ENCODE measurements at places on chromosomes 7 and 10.

- DNase-seq = peak; percentile 71
Observed at GRCh38 chr10:69335063-69335587, 56.8 kb downstream of the HK1 start.

GRCh38 chr10:21702633-21703111 is 168.6 kb downstream of the MLLT10 start:
- DNase-seq = no peak

DNA sequence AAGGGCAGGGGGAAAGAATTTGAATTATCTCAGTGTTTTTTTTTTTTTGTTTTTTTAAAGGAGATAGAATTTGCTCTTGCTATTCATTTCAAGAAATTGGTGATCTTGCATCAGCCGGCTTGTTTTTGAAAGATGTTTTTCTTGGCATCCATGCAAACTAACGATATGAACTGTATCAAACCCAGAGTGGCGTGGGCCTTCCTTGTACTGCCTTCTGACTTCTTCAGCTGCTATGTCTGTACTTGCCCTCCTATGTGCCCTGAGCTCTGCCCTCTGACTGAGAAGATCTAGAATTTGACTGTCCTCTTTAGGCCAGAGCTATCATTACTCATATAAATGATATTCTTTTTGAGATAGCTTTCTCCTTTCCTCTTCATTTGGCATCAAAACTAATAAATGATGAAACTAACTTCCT is 183.1 kb downstream of the EXOC4 start:
- DNase-seq = no peak

GRCh38 chr7:33666531-33666930 is 238.8 kb upstream of the BMPER start:
- no peak for DNase-seq

DNA sequence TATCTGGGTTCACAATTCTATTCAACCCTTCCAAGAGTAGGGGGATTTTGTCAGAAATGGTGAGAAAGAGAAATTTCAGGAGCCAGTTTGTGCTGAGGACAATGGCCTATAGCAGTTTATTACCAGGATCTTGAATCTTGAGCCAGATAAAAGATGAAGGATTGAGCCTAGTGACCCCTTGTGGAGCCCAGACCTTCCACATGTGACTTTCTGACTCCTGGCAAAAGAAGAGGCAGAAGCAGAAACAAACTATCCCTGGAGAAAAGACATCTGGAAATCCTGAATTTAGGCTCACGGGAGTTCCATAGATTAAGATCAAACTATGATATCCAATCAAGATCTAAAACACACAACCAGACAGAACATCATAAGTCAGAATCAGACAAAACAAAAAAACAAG is 60.9 kb upstream of the CHRM2 start:
- DNase-seq = no peak

DNA sequence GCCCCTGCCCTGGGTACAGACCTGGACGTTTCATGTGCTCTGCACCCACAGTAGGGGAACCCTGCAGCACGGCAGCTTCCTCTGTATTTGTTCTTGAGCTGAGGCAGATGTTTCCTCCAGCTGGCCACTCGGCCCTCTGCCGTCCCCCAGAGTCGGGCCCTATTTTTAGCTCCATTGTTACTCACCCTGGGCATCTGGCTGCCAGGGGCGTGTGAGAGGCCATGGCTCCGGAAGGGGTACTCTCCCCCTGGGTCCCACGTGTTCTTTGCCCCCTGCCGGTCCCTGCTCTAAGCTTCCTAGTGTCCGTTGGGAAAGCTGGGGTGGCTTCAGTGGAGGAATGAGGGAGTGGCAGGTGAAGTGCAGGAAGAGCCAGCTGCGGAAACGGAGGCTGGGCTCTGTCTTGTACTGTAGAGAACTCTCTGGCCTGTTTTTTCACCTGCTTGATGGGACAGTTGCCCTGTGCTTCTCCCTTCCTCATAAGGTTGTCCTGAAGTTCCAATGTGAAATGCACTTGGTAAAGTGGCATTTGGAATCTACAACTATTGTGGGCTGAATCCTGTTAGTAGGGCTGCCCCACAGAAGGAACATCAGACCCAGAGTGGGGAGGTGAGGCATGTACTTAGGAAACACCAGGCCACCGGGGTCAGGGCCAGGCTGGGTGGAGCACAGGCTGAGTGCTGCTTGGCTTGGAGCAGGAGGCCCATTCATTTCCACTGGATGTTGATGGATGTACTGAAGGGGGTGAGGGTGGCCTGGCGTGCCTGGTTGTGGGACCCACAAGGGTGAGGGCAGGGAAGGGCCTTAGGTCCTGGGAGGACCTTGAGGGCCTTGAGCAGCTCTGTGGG is 30.6 kb downstream of the PALD1 start:
- no peak for DNase-seq

- peak; percentile 88 for DNase-seq
Observed at GRCh38 chr10:43304687-43305333, 37.9 kb upstream of the RASGEF1A start.

DNA sequence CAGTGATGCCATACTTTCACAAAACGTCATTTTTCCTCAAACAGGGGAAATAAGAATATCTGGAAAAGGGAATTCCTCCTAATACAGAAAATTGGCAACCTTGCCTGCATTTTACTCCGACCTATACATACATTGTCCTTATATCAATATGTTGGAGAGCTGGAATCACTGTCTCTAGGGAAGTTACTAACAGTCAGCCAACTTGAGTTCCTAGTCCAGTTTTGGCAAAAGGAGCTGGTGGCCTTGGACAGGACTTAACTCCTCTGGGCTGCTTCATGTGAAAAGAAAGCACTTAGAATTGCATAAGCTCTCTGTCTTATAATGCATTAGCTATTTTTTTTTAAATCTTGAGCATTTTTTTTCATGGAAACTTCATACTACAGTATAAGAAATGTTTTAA is 174.2 kb upstream of the HGF start:
- no peak for DNase-seq

DNA sequence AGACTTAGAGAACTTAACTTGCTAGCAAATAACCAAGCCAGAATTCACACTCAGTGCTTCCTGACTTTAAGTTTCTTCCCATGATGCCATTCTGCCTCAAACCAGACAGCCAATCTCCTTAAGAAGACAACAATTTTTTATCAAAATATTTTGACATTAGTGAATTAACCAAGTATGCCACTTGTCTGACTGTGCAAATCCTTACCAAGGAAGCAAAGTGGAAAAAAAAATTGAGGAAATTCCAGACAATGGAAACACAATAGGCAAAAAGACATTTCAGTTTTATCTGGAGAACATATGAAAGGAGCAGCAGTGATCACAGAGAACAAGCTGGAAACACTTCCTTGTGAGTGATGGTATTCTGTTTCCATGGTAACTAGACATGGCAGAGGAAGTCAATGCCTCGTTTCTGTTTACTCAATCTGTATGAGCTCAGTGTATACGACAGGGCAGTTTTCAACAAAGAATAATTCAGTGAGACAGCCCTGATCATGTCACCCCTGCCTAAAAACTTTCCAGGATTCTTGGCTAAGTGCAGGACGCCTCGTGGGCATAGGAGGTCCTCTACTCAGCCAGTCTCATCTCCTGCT is 114.2 kb downstream of the DYNC1I1 start:
- DNase-seq = no peak

DNA sequence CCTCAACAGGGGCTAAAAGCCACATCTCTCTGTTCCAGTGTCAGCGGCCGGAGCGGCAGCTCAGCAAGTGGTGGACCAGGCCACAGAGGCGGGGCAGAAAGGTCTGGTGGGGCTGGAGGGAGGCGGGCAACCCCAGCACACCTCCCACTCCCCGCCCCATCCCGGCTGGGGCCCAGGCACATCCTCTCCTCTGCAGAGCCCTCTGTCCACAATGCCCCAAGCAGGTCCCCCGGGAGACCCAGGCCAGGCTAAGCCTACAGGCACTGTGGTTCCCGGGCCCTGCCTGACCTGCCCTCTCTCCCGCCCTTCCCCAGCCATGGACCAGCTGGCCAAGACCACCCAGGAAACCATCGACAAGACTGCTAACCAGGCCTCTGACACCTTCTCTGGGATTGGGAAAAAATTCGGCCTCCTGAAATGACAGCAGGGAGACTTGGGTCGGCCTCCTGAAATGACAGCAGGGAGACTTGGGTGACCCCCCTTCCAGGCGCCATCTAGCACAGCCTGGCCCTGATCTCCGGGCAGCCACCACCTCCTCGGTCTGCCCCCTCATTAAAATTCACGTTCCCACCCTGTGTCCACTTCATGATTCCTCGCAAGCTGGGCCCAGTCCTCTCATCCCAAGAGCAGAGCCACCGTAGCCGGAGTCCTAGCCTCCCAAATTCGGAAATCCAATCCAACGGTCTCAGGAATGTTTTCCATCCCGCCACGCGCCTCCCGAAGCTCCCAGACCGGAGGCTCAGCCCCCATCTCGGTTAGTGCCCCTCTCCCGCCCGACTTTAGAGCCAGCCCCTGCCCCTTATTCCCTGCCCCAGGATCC is 2.1 kb downstream of the ADIRF start:
- no peak for DNase-seq

- no peak for DNase-seq
Observed at GRCh38 chr10:95976362-95977229, 66.8 kb upstream of the CCNJ start.

GRCh38 chr7:45985902-45986301 is 64.8 kb upstream of the IGFBP3 start:
- DNase-seq = no peak

- no peak for DNase-seq
Observed at GRCh38 chr7:124857672-124858235, 71.9 kb downstream of the POT1 start.

DNA sequence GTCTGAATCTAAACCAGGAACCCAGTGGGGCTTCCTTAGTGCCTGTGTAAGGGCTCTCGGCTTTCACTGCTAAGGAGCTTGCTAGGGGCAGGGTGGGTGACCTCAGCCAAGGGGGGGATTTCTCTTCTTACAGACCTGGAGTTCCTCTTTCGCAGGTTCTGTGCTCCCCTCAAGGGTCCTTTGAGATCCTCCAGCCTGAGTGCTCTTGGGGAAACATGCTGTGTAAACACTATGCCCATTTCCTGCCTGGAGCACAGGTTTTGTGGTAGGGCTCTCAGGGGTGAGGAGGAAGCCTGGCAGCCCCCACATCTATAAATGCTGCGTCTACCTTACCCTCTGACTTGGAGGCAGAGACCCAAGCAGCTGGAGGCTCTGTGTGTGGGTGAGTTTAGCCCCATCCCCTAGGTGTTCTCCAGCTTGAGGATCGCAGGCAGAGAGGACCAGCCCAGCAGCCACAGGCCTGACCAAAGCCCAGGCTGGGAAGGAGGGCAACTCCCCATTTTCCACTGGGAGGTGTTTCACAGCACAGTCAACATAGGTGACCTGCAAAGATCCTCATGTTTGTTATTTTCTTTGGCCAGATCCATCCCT is at the start of gene SFTPA1:
Gene SFTPA1 (plus strand): TSS at position 339 of the 591 bp plus-strand sequence. CDS start 887 bp downstream, outside the sequence.
- no peak for DNase-seq

GRCh38 chr7:32539919-32540531 is 44.7 kb downstream of the AVL9 start:
- DNase-seq = no peak

GRCh38 chr10:131870411-131870810 is 30.4 kb upstream of the PPP2R2D start:
- DNase-seq = no peak

- no peak for DNase-seq
Observed at GRCh38 chr7:28017372-28017771, 163.2 kb downstream of the JAZF1 start.

DNA sequence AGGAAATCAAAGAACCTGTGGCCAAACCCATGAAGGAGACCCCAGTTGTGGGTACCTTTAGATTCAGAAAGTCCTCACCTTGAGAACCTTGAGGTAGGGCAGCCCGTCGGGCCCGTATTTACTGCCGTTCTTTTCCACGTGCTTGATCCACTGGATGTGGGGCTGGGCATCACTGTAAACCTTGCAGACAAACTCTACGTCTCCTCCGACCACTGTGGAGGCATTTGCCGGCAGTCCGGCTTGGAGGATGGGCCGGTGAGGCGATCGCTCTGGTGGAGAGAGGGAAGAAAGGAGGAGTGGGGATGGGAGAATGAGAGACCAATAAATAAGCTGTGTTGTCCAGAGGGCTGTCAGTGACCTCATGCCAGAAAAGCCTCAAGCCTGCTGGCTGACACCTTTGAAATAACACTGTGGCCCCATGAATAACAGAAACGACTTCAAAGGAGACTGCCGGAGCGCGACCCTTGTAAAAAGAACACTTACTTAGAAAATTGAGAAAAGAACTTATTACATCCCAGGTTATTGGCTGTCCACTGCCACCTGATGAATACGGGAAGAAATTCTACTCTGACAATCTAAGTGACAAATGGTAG is 78.2 kb downstream of the FGFR2 start:
- DNase-seq = no peak

- no peak for DNase-seq
Observed at GRCh38 chr10:73917566-73918305, 6.8 kb downstream of the PLAU start.

DNA sequence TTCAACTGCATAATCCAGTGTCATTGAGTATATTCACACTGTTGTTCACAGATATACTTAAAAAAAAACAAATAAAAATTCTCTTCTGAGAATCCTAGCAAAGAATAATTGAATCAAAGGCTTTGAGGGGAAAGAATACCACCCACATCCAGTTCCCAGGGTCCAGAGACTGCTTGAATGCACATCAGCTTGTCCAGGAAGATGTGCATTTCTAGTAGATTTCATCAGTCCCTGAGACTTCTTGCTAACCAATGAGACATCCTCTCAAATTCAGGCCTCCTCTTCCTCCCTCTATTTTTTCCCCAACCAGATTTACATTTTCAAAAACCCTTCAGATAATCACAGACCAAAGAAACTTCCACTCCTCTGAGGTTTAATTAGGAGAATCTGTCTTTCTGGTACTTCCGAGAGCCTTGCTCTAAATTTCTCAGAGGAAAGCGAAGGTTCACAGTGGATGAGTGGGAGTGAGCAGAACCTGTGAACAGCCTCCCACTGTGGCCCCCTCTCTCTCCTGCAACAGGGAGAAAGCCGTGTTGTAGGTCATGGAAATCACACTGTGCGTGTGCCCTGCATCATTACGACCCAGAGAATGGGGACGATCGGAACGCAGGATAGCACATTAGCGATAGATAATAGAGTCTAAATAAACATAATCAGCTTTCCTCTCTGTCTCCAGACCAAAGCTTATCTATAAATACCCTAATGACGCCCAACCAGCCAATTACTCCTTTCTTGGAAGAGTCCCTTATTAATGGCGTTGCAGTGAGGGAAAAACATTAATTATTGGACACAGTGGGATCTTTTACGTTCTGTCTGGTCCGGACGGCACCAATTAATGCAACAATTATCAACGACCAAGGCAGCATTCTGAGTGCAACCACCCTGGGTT is 212.5 kb downstream of the EMX2 start:
- DNase-seq = no peak
